Stimulated activated CD4-positive, alpha-beta T cell treated with anti-CD3 and anti-CD28 coated beads, Interleukin-1b, Interleukin-23, amount 100 ng/mL, for 4 hours (primary cell): ENCODE measurements at places on chromosomes 11 and 22.

- no peak for DNase-seq
These were observed 123.5 kb downstream of the DBX1 start for GRCh38 chr11:20036626-20037335.

DNA sequence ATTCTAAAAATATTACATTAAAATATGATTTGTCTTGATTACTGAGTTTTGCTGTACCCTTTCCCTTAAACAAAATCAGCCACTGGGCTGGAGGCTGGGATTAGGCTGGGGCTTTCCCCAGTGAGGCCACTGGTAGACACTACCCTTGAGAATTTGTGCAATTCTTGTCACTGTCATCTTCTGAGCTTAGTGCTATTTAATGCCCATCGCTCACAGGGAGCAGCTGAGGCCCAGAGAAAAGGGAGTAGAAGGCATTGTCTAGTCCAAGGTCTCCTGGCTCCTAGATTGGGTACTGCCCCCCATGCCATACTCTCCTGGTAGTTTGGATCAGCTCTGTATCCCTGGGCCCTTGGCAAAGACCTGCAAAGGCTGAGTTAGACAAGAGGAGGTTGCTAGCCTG, 6.7 kb downstream of the CHRM1 start:
- no peak for DNase-seq

GRCh38 chr11:91783173-91783572, 441.4 kb upstream of the FAT3 start:
- no peak for DNase-seq

- DNase-seq: no peak
These were observed 120.2 kb upstream of the TBCEL start for GRCh38 chr11:120903686-120904085.

- DNase-seq: no peak
These were observed 7.1 kb downstream of the TPCN2 start for GRCh38 chr11:69055598-69056516.

DNA sequence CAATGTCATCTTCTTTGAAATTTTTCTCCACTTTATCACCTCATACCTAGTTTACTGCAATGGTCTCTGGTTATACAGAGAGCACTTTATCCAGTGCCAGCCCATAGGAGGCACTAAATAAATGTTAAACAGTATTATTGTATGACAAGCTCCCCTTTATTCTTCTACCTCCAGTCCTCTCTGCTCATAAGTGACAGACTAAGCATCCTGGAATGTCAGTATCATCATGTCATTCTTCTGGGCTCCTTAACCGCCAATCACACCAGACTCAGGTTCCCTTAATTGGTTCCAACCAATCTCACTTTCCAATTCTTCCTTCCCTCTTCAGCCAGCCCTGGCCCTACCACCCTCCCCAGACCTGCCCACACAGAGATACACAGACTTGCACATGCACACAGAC, 93.1 kb downstream of the RPL27A start:
- DNase-seq: no peak

DNA sequence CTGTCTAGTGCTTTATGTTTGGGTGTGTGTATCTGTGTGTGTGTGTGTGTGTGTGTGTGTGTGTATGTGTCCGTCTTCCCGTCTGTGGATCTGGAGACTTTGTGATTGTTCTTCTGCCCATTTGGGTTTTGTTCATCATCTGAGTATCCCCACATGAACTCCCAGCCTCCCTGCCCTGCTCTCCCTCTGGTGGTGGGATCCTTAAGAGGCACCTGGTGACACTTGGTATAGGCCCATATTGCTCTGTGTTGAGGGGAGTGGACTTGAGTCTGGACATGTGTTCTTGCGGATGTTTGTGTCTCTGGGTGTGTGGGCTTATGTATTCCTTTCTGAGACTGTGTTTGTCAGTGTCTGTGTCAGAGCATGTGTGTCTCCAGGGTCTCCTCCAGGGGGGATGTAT, 15.3 kb downstream of the RCOR2 start:
- no peak for DNase-seq

DNA sequence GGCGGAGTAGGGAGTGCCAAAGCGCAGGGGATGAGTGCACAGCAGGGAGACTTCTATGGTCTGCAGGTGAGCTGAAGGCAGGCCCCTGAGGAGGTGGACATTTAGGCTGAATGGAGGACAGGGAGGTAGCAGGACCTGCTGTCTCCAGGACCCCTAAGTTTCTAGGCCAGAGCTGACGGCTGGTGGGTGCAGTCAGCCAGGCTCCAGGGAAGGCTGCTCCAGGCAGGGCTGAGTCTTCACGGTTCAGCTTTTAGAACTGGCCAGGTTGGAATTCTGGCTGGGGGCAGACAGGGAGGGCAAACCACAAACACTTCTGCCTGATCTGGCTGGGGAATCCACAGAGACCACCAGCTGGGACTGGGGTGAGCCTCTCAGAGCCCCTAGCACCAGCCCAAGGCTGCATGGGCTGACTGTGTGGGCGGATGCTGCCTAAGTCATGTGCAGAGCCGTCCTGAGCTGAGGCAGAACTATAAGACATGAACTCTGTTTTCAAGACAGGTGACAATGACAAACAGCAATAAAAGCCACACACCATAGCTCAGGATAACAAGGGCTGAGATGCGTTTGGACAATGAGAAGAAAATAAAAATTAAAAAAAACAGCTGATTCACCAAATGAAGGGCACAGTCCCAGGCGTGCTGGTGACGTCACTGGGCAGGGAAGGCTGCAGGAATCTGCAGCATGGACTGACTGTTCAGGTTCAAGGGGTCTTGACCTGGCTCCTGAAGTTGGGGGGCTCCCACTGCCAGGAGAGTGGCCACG, 10.4 kb upstream of the MALAT1 start:
- no peak for DNase-seq

- DNase-seq: no peak
These were observed 418.6 kb upstream of the LRRC4C start for GRCh38 chr11:41878095-41878494.

- DNase-seq: no peak
These were observed 41.4 kb downstream of the MS4A2 start for GRCh38 chr11:60129853-60130252.

DNA sequence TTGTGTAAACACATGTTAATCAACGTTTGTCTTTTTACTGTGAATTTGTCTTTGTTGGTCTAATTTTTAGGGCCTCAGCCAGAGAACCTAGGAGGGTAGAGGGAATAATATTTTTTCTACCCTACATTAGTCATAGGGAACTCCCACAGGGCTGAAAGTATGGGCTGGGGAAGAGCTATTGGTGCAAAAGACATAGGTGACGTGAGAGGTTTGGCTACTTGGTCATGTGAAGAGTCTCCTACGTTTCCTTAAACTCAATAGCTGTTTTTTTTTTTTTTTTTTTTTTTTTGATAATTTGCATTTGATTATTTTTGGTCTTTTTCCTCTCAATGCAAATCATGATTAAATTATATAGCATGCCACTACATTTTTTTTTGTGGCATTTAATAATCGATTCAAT, 15.9 kb upstream of the MMP7 start:
- DNase-seq: no peak

DNA sequence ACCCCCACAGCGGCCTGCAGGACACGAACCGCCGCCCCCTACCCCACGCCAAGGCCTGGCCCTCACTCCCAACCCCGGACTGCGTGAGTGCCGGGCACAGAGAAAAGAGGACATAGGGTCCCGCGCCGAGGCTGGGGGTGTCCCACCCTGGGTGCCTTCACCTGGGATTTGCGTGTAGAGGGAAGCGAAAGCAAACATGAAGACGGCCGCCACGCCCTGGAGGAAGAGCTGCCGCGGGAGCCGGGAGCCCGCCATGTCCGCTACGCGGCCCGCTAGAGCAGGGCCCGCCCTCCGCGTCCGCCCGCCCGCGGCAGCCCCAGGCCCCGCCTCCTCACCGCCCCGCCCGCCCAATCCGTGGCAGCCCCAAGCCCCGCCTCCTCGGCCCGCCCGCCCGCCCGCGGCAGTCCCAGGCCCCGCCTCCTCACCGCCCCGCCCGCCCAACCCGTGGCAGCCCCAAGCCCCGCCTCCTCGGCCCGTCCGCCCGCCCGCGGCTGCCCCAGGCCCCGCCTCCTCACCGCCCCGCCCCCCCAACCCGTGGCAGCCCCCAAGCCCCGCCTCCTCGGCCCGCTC, at the start of gene LMF2:
Gene LMF2 (minus strand): TSS at position 282 of the 570 bp plus-strand sequence. CDS start 27 bp downstream, at position 255.
- peak; percentile 96 for DNase-seq

DNA sequence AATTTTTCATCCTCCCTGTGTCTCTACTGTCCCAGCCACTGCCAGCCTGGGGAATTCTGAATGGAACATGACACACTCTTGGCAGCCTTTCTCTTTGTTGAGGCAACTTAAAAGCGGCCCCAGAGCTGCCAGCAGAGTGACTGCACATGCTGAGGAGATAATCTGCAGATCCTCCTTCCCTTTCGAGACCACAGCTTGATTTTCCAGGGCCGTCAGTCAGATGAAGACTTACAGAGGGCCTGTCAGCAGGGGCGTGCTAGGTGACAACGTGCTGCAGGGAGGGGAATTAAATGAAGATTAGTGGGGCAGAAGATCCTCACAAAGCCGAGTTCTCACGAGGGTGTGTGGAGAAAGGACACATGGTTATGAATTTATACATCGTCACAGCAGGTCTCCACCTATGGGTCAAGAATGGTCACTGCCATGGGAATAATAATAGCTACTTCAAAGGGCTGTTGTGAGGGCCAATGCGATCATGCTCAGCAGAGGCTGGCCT, 193.5 kb upstream of the PITPNB start:
- no peak for DNase-seq

- DNase-seq: no peak
These were observed 107.0 kb downstream of the MSANTD4 start for GRCh38 chr11:105915021-105915420.

- no peak for DNase-seq
These were observed at the start of gene NAALAD2 for GRCh38 chr11:90134478-90135003. NAALAD2 (plus strand) TSS chr11:90134663; CDS start chr11:90134759, 96 bp downstream.

DNA sequence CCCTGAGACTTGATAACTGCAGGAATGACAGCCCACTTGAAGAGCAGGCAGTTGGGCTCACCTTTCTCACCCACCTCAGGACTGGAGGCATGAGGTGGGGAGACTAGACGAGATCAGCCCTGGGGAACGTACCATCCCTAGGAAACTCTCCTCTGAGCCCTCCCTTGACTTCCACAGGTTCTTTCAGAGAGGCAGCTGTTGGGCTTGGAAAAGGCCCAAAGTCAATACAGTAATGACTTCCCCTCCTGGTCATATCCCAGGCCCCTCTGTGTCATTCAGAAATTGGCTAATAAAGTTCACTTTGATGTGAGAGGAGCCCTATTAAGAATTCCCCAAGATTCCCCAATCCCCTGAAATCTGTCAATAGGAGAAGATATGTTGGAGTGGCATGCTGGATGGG, 5.8 kb upstream of the NECTIN1 start:
- no peak for DNase-seq

- DNase-seq: no peak
These were observed 59.3 kb downstream of the DEPDC5 start for GRCh38 chr22:31812977-31813605.

GRCh38 chr11:66011239-66011784, 496 bp upstream of the CST6 start:
- DNase-seq: no peak

DNA sequence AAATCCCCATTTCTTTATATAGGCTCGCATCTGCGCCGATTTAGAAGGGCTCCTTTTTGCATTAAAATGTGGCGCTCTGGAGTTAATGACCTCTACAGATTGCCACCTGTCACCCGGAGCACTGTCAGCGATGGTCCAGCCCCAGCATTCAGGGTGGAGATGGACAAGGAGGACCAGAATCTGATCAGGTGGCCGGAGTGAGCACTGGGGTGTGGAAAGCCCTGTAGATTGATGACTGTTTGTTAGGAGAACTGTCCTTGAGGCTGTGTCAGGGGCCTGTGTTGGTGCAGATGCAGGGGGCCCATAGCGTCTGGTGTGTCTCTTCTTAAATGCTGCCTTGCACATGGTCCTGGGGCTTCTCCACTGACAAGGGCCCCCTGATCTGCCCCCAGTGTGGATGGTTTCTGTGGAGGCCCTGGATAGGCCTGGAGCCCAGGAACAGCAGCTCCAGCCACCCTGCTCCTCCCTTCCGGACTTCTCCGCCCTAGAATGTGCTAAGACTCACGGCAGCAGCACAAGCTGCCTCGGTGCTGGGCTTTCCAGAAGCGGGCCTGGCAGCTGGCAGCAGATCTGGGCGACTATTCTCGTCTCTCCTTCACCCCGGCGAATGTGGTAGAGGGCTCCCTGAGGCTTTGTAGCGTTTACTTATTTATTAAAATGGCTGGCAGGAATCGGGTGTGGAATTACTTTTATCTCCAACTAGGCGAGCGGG, 1333.3 kb downstream of the BRD1 start:
- no peak for DNase-seq

- no peak for DNase-seq
These were observed 11.9 kb downstream of the LARGE1 start for GRCh38 chr22:33908171-33909074.
